ENCODE measurements at places on chromosomes 16 and 17.

- no peak for DNase-seq
Measured at GRCh38 chr16:9948933-9949332, 233.3 kb downstream of the GRIN2A start.

DNA sequence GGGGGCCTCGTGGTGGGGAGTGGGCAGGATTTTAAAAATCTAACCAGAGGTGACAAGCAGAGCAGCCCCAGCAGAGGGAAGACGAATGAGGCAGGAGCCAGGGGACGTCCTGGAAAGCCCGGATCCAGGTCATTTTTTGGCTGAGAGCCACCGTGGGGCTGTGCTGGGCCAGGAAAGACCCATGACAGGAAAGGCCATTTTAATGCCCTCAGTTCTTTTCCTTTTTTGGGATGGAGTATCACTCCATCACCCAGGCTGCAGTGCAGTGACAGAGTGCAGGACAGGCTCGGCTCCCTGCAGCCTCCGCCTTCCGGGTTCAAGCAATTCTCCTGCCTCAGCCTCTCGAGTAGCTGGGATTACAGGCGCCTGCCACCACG, 30.5 kb upstream of the JPH3 start:
- no peak for DNase-seq

- peak; percentile 77 for DNase-seq
Measured at GRCh38 chr17:78272181-78272913, 40.9 kb downstream of the TMEM235 start.

- no peak for DNase-seq
Measured at GRCh38 chr17:71600137-71600789, 520.6 kb upstream of the SOX9 start.

DNA sequence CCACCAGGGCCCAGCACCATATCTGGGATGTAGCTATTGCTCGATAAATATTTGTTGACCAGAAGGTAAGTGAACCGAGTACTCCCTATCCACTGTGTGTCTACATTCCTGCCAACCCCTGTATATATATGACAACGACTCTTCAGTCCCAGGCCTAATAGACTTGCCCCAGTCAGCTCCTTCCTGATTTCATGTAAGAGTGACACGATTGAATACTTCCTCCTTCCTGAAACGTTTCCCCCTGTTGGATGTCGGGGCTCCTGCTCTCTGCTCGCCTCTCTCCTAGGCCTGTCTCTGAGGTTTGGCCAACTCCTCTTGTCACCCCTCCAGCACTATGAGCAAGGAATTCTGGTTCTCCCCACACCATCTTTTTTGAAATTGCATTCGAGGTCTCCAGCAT, 178.9 kb downstream of the PRKCA start:
- no peak for DNase-seq

GRCh38 chr16:17939723-17940122, 396.8 kb downstream of the NPIPA8 start:
- no peak for DNase-seq

- no peak for DNase-seq
Measured at GRCh38 chr16:54930869-54931119, 129 bp downstream of the IRX5 start.

DNA sequence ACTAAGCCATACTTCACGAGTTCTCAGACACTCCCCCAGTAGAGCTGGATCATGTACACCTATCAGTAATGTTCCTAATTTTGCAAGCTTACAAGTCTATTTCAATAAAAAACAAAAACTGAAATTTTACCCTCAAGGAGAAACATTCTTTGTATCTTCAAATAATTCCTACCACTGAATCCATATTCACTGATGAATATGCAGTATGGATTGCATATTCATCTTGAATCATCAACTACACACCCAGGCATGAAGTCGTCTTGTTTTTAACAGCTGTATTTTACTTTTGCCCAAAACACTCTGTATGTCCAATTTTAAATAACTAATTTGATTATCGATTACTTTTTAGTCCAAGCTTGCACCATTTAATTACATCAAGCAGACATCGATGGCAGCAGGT, 31.8 kb downstream of the ZDHHC7 start:
- DNase-seq = no peak

- no peak for DNase-seq
Measured at GRCh38 chr17:28133562-28133970, 91.1 kb downstream of the NLK start.

DNA sequence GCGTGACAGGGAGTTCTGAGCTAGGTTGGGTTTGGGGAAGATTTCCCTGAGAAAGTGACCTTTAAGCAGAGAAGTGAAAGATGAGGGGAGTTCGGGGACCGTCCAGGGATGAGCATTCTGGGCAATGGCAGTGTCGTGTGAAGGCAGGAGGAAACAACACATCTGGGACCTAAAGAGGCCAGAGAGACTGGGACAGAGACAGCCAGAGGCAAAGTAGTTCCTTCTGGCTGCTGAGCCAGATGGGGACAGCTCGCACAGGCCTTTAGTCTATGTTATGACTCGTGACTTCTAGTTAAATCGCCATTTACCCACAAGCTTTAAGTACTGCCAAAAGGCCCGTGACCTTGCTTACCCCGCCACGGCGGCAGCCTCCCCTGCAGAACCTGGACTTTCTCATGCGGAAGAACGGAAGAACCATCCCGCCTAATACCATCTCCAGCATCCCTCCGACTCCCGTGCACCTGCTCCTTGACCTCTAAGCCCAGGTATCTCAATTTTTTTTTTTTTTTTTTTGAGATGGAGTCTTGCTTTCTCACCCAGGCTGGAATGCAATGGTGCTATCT, 8.5 kb upstream of the MED11 start:
- DNase-seq = no peak

GRCh38 chr17:57552114-57552624, 192.9 kb downstream of the CCDC182 start:
- no peak for DNase-seq

DNA sequence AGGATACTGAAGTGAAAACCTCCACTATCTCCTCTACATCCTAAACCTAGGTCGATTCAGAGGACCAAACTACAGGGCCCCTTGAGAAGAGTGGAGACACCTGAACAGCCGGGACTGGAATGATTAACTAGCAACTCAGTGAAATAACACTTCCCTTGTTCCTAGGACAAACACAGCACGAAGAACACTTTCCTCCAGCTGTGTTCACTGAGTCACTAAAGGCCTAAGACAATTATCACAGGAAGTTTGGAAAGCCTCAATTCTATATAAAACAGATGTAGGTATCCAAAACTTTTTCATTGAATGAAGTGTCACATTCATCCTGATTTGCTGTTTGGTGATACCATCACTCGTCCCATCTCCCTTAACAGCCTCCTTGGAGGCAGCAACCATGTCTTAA, 15.5 kb upstream of the CUEDC1 start:
- DNase-seq = no peak

- no peak for DNase-seq
Measured at GRCh38 chr17:82152114-82152513, 54.1 kb upstream of the FASN start.

DNA sequence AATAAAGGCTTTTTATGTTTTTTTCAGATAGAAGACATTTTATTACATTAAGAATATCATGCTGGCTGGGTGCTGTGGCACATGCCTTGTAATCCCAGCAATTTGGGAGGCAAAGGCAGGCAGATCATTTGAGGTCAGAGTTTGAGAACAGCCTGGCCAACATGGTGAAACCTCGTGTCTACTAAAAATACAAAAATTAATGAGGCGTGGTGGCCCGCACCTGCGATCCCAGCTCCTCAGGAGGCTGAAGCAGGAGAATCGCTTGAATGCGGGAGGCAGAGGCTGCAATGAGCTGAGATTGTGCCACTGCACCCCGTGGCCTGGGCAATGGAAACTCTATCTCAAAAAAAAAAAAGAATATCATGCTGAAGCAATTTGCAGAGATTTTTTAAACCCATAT, 29.1 kb upstream of the HAPSTR1 start:
- no peak for DNase-seq

DNA sequence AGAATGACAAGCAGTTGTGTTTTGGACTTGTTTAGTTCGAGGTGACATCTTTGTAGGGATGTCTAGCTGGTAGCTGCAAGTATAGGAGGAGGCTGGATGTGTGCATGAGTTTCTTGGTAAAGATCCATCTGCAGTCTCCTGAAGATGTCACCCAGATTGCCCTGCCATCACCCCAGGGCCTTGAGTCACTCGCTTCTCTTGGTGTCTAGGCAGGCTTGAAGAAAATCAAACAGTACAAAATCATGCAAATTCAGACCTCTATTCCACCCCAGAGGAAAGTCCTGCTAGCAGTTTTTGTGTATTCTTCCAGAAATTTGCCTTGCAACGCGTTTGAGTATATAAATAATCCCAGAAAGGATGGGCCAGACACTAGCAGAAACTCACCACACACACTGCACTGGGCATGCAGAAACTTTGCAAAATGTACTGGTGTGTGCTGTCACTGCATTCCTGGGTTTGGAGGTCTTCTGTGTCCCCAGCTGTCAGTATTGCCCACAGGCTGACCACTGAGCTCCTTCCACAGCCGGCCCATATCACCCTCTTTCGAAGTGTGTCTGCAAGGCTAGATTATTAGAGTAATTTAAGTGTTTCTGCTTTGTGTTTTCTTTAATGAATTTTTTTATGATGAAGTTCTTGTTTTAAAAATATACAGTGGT, 51.5 kb downstream of the TENT4B start:
- no peak for DNase-seq

GRCh38 chr17:44914148-44914547, 1.2 kb downstream of the GFAP start:
- no peak for DNase-seq

GRCh38 chr17:65181237-65182061, 44.3 kb downstream of the RGS9 start:
- no peak for DNase-seq

DNA sequence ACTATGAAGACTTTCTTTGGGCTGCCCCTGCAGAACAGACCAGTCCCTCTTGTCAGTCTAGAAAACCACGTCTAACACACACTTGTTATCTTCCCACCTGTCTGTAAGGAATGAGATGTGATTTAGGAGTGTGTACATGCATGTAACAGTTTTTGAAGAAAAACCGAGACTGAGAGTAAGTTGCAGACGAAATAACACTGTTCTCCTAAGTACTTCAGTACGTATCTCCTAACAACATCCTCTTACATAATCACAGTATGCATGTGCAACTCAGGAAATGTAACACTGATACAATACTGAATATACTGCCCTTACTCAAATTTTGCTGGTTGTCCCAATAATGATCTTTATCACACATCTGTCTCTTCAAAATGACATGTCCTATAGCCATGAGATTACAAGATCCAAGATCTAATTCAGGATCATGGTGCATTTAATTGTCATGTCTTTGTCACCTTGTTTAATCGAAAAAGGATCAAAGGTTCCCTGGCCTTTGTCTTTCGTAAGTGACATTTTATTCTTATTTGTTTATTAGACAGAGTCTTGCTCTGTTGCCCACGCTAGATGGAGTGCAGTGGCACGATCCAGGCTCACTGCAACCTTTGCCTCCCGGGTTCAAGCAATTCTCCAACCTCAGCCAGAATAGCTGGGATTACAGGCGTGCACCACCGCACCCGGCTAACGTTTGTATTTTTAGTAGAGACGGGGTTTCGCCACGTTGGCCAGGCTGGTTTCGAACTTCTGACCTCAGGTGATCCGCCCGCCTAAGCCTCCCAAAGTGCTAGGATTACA, 25.6 kb downstream of the CREBBP start:
- no peak for DNase-seq

DNA sequence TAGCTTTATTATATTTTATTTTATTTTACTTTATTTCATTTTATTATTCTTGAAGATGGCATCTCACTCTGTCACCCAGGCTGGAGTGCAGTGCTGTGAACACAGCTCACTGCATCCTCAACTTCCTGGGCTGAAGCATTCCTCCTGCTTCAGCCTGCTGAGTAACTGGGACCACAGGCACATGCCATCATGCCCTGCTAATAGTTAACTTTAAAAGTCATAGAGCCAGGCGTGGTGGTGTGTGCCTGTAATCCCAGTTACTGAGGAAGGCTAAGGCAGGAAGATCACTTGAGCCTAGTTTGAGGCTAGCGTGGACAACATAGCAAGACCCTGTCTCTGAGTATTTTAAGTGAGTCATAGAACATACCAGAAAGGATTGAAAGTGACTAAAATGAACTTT, 38.7 kb downstream of the ESRP2 start:
- DNase-seq = no peak

DNA sequence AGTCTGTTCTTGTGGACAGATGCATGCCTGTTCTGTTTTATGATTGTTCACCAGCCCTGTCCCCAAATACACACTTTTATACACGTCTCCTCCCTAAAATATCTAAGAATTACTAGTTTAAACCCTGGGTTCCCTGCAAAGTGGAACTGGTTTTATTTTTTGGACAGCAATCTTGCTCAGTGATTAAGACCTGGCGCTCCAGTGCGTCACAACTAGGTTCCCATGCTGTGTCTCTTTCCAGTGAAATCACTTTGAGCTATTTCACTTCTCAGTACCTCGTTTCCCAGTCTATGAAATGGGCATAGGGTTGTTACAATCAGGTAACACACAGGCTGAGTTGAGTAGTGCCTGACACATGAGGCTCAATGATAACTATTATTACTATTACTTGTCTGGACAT, 1.1 kb downstream of the CEP20 start:
- no peak for DNase-seq

GRCh38 chr16:28069971-28070794, 6.7 kb upstream of the GSG1L start:
- DNase-seq = no peak
